ENCODE measurements at places on chromosomes 16 and 17.

DNA sequence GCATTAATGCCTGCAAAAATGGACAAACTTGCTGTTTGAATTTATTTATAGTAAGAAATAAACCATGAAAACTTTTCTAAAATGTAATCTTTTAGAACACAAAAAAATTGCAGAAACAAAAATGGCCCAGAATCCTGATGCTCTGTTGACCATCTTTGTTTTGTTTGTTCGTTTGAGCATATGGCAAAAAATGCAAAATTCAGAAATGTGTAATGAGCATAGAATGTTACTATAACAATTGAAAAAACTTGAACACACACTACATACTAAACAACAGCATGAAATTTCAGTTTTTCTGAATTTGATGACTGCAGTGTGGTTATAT lies 1.1 kb upstream of the KPNA2 start:
- DNase-seq: no peak

DNA sequence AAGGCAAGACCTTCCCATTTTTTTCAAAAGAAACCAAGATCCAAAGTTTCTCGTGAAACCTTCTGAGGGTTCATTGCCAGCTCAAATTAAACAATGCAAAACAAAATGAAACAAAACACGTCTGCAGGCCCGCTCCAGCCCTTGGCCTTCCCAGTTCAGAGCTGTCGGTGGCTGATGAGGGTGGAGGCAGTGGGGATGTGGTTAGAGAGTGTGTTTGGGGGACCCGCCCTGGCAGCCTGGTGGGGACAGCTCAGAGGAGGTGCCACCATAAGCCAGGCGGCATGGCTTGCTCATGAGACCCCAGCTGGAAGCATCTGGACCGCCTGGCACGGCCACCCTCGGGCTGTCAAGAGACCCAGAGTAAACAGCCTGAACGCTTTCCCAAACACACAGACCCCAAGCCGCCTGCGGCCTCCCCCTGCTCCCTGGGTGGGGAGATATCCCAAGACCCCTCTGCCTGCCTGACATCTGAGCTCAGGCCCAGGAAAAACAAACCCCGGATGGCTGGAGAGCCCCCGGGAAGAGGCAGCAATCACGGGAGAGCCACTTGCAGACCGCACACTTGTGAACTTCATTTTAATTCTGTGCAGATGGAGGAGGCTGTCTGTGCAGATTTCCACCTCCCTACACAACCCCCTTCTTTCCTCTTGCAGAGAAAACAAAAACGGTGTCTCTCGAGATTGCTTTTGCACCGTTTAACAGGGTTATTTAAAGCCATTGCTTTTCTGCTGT lies 35.4 kb upstream of the LITAF start:
- peak; percentile 48 for DNase-seq

DNA sequence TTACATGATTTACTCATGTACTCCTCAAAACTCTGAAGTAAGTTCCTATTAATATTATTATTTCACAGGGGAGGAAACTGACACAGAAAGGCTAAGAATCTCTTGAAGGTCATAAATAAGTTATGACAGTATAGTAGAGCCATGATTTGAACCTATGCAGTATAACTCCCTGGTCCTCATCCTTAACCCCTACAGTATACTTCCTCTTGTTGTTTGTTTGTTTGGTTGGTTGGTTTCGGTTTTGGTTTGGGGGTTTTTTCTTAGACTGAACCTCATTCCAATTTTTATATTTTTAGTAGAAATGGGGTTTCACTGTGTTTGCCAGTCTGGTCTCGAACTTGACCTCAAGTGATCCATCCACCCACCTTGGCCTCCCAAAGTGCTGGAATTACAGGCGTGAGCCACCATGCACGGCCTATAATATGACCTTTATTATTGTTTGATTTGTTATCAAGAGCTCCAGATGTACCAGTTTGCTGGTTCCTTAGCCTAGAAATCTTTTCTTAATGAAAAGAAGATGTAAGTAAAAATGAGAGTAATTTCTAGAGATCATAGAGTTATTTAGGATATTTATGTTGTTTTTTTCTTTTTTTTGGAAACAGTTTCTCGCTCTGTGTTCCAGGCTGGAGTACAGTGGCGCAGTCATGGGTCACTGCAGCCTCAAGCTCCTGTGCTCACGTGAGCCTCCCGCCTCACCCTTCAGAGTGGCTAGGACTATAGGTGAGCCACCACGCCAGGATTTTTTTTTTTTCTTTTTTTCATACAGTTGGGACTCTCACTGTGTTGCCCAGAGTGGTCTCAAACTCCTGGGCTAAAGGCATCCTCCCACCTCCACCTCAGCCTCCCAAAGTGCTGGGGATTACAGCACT lies 4.8 kb downstream of the PRR11 start:
- DNase-seq: no peak

DNA sequence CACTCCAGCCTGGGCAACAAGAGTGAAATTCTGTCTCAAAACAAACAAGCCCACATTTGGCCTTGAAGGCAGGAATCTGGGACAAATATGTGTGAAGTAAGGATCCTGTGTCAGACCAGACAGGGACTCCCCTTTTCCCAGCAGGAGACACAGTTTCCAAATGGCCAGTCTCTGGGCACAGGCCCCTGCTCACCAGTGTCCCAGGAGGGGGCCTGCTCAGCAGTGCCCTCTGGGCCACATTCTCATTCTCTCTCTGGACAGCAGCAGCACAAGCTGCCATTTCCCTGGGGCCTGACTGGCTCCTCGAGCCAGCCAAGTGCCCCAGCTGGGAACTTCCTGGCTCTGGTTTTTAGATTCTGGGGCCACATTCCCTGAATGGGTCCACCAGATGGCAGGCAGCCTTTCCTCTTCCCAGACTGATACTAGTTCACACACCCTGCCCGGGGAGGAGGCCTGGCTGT lies 11.7 kb upstream of the MNT start:
- no peak for DNase-seq

GRCh38 chr17:41836550-41837196 lies 641 bp upstream of the NT5C3B start:
- DNase-seq: no peak

- no peak for DNase-seq
Observed at GRCh38 chr17:58703137-58703915, 10.9 kb downstream of the RAD51C start.

DNA sequence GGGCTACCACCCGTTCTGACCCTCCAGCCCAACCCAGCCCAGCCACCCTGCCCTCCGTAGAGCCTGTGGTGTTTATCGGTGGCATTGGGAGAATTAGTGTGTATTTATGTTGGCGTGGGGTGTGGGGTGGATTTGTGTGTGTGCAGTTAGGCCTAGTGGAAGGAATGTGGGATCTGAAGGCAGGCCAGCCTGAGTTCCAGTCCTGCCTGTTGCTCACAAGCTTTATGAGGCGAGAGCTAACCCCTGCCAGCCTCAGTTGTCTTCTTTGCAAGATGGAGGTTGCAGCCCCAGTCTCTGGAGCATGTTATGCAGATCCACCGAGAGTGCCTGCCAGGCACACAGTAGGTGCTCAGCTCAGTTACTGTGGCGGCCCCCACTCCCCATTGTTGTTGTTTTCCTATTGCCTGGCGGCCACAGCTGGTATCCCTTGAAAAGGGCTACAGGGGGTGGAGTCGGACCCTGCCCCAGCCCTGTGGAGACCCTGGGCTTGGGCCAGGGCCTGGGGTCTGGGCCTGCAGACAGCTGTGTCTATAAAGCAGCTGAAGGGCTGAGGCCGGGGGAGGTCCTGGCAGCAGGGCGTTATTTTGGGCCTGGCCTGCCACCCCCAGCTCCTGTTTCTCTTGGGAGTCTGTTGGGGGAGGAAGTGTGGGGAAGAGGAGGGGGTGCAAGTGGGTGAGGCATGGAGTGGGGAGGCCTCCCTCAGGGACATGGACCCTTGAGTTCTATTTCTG lies 5.1 kb downstream of the ERBB2 start:
- DNase-seq: no peak

GRCh38 chr17:57862694-57863667 lies 13.1 kb upstream of the MRPS23 start:
- DNase-seq: no peak

- DNase-seq: no peak
Observed at GRCh38 chr16:87180069-87180468, 137.1 kb downstream of the C16orf95 start.

DNA sequence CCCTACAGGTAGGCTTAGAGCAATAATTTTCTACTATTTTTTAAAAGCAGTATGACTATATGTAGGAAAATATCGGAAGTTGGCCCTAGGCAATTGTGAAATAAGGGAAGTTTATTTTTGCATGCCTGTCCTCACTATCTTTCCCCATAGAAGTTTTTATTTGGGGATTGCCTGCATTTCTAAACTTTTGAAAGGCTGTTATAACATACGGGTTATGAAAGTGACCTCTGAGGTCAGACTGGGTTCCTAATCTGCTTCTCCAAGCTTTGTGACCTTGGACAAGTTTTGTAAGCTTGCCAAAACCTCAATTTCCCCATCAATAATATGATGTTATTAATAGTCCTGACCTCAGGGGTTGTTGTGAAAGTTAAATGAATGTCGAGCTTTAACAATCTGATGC lies 67.1 kb downstream of the ARHGAP44 start:
- DNase-seq: no peak

- peak; percentile 78 for DNase-seq
Observed at GRCh38 chr16:648071-648780, 939 bp upstream of the WDR90 start.

- no peak for DNase-seq
Observed at GRCh38 chr16:88197481-88198456, 185.0 kb upstream of the ZNF469 start.

DNA sequence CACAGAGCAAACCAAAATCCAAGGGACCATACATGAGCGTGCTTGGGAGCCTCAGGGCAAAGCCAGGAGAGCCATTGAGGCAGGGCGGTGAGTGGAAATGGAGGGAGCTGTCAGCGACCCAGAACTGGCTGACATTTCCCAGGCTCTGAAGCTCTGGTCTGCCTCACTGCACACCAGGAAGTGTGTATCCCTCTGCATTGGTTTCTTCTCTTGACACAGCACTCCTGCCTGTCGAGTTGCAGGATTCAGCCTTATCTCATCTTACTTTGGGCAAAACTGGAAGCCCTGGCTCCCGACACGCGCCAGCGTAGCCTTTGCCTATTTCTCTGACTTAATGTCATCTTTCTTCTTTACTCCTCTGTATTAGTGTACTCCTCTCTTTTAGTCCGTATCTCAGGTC lies 144.7 kb upstream of the HS3ST3A1 start:
- no peak for DNase-seq

- DNase-seq: no peak
Observed at GRCh38 chr17:7549401-7550055, 670 bp downstream of the TNFSF12 start.

- DNase-seq: no peak
Observed at GRCh38 chr16:81526935-81527334, 82.3 kb downstream of the CMIP start.

DNA sequence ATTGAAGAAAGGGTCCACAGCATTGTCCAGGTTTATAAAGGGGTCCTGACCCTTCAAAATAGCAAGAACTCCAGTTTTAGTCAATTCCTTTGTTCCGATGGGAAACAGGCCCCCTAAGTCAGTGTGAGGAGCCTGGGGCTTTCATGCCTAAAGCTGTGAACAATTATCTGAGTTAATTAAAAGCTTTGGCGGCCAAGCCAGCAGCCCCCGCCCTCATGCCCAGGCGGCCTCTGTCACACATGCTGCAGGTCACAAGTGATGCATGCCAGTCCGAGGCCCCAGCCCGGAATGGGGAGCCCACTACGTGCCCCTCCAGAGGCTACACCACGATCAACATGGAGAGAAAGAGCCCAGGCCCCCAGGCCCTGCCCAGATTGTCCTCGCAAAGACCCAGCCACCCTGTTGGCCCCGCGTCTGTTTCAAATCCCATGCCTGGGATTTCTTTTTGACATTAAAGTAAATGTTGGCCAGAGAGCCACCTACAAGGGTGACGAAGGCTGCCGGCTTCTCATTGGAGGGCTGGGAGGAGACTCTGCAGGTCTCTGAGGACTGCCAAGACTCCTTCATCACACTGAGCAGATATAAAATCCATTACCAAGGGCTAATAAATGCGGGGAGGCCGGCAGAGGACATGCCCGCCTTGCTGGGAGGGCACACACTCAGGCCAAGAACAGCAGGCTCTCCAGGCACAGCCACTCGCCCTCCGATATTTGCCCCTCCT lies 14.5 kb upstream of the PITPNM3 start:
- DNase-seq: no peak

GRCh38 chr16:88374736-88375135 lies 8.0 kb upstream of the ZNF469 start:
- no peak for DNase-seq

GRCh38 chr16:6020162-6020985 lies 922.8 kb upstream of the EEF2KMT start:
- no peak for DNase-seq

DNA sequence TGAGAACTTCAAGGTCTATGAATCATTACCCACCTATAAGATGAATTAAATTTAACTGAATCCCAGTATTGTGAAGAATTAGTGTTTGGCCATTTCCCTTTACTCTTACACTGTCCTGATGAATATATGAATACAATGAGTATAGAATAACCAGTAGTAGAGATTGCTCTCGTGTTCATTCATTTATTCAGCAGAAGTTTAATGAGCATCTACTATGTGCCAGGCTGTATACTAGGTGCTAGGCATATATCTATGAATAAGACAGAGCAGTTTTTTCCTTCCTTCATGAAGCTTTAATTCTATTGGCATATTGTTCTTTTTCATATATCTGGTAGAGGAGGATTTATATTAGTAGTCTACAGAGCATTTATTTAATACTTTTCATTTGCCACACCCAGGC lies 6.0 kb downstream of the GOSR1 start:
- no peak for DNase-seq

- DNase-seq: peak; percentile 12
Observed at GRCh38 chr17:79008666-79009387, 737 bp downstream of the CANT1 start.

- no peak for DNase-seq
Observed at GRCh38 chr17:57187391-57187790, 68.9 kb upstream of the MSI2 start.

GRCh38 chr17:2862197-2862596 lies 66.0 kb downstream of the RAP1GAP2 start:
- DNase-seq: no peak

- DNase-seq: peak; percentile 64
Observed at GRCh38 chr17:49031965-49032928, 35.1 kb downstream of the IGF2BP1 start.

DNA sequence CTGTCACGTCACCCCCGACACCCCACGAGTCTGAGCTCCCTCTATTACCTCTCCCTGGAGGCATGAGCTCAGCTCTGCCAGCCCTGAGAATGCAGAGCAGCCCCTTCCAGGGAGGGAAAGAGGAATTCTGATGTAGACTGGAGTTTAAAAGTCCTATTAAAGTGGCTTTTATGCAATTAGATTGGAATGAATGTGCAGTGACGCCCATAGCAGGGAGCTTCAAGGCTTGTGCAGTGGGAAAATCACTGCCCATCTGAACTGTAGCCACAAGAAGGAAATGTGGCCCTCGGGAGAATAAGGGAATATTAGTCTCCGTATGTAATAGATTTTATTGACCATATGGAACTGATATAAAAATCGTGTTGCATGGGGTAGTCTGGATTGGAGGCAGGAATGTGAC lies 66.9 kb downstream of the ZNF423 start:
- DNase-seq: no peak

- DNase-seq: no peak
Observed at GRCh38 chr16:74892574-74893461, 92.1 kb downstream of the WDR59 start.

GRCh38 chr17:35170968-35171771 lies 23.0 kb downstream of the SLC35G3 start:
- DNase-seq: no peak

All from GM12892 (cell line).